Hepatocyte (in vitro differentiated cells): ENCODE measurements at places on chromosomes 2 and 18. TPM values are rescaled to one million over a fixed set of nuclear protein-coding genes. Genes with fewer than 3 reads are reported as not detected.

Gene MDH1B
- total RNA-seq, result 0.07 and 0.16 TPM in 2 replicates

Gene GALNT14
- 1.4 and 2.2 TPM in 2 replicates for total RNA-seq

Gene HES6
- 14.1 and 17.8 TPM in 2 replicates for total RNA-seq

Gene NPHP1
- total RNA-seq, result 1.1 and 1.6 TPM in 2 replicates

Gene SPATS2L
- 159 and 173 TPM in 2 replicates for total RNA-seq

Gene PLCL1
- 2.2 and 2.4 TPM in 2 replicates for total RNA-seq

Gene CXCR1
- not detected in 2 replicates for total RNA-seq

Gene CFAP221
- 3.4 and 8.1 TPM in 2 replicates for total RNA-seq

Gene DOK6
- 2.0 and 2.6 TPM in 2 replicates for total RNA-seq

Gene CHRND
- not detected in 2 replicates for total RNA-seq

Gene HOXD4
- total RNA-seq, result 0.40 and 0.70 TPM in 2 replicates

Gene RBM44
- 0.40 and 0.53 TPM in 2 replicates for total RNA-seq

Gene CCDC141
- 5.0 and 7.2 TPM in 2 replicates for total RNA-seq

Gene PDCL3
- total RNA-seq, result 15.7 and 16.5 TPM in 2 replicates

Gene DIS3L2
- total RNA-seq, result 18.2 and 19.5 TPM in 2 replicates

Gene RNF152
- 18.3 and 21.1 TPM in 2 replicates for total RNA-seq

Gene LCT
- total RNA-seq, result 3.2 and 4.1 TPM in 2 replicates

Gene GPAT2
- total RNA-seq, result not detected in 2 replicates

Gene PKP4
- total RNA-seq, result 32.2 and 43.3 TPM in 2 replicates

Gene PSMA8
- not detected in 2 replicates for total RNA-seq

Gene CDCA7
- total RNA-seq, result 8.7 and 11.4 TPM in 2 replicates

Gene SRD5A2
- total RNA-seq, result 0.40 and 0.52 TPM in 2 replicates

Gene B3GNT7
- 4.0 and 6.2 TPM in 2 replicates for total RNA-seq

Gene VRK2
- total RNA-seq, result 19.3 and 25.1 TPM in 2 replicates

Gene FAM110C
- 10.2 and 11.2 TPM in 2 replicates for total RNA-seq

Gene GRP
- total RNA-seq, result 2.6 TPM in 1 of 2 replicates, not detected in the other

Gene CD207
- total RNA-seq, result not detected in 2 replicates

Gene COL6A3
- total RNA-seq, result 158 and 250 TPM in 2 replicates

Gene TSPYL6
- total RNA-seq, result not detected in 2 replicates

Gene NPPC
- not detected in 2 replicates for total RNA-seq

Gene MYO5B
- total RNA-seq, result 41.9 and 43.3 TPM in 2 replicates

Gene FIGN
- 4.5 and 6.0 TPM in 2 replicates for total RNA-seq

Gene TMEM182
- total RNA-seq, result 2.6 and 5.1 TPM in 2 replicates

Gene TUBB8B
- 0.16 TPM in 1 of 2 replicates, not detected in the other for total RNA-seq

Gene DSEL
- 15.7 and 18.9 TPM in 2 replicates for total RNA-seq

Gene L3MBTL4
- 7.6 and 14.1 TPM in 2 replicates for total RNA-seq

Gene UGT1A8
- total RNA-seq, result 0.08 and 0.10 TPM in 2 replicates

Gene PROM2
- total RNA-seq, result 1.2 and 2.8 TPM in 2 replicates

Gene ABCG8
- 4.5 and 4.7 TPM in 2 replicates for total RNA-seq

Gene UGT1A1
- 0.53 and 0.60 TPM in 2 replicates for total RNA-seq

Gene STARD6
- not detected in 2 replicates for total RNA-seq

Gene EVX2
- total RNA-seq, result 3.5 and 3.7 TPM in 2 replicates

Gene ANKRD30B
- not detected in 2 replicates for total RNA-seq

Gene FBLN7
- 1.1 and 1.6 TPM in 2 replicates for total RNA-seq

Gene IL36B
- not detected in 2 replicates for total RNA-seq

Gene INPP5D
- total RNA-seq, result 2.9 and 5.2 TPM in 2 replicates

Gene DGUOK
- total RNA-seq, result 68.0 and 75.8 TPM in 2 replicates

Gene NYAP2
- total RNA-seq, result 0.37 and 1.0 TPM in 2 replicates

Gene PAPOLG
- total RNA-seq, result 13.5 and 14.4 TPM in 2 replicates

Gene TXNDC2
- 0.08 TPM in 1 of 2 replicates, not detected in the other for total RNA-seq

Gene PLEK
- 0.08 and 0.93 TPM in 2 replicates for total RNA-seq

Gene HADHB
- 131 and 137 TPM in 2 replicates for total RNA-seq

Gene MFF
- 122 and 125 TPM in 2 replicates for total RNA-seq

Gene PDCD1
- not detected in 2 replicates for total RNA-seq

Gene RAB6C
- total RNA-seq, result 0.04 and 0.13 TPM in 2 replicates

Gene AMER3
- total RNA-seq, result 1.00 and 1.4 TPM in 2 replicates

Gene CPO
- 0.36 TPM in 1 of 2 replicates, not detected in the other for total RNA-seq
